ENCODE measurements at places on chromosomes 2 and 18. TPM values are rescaled to one million over a fixed set of nuclear protein-coding genes. Genes with fewer than 3 reads are reported as not detected.

Gene FBXO41
- total RNA-seq: 4.4 TPM

Gene GRHL1
- 1.5 TPM for total RNA-seq

Gene ABCB11
- total RNA-seq: 0.06 TPM

Gene TMEM247
- total RNA-seq: not detected

Gene ARPC2
- 291 TPM for total RNA-seq

Gene GDF7
- total RNA-seq: 0.15 TPM

Gene TEX44
- not detected for total RNA-seq

Gene PRKD3
- total RNA-seq: 11.2 TPM

Gene GALNT14
- total RNA-seq: 44.3 TPM

Gene ALPP
- 20.3 TPM for total RNA-seq

Gene BCL2
- 0.51 TPM for total RNA-seq

Gene DCC
- not detected for total RNA-seq

Gene NOL4
- total RNA-seq: not detected

Measured in A549 treated with dexamethasone at 1 μM for 4 hours (cell line).